ENCODE measurements at places on chromosomes 2 and 18.

DNA sequence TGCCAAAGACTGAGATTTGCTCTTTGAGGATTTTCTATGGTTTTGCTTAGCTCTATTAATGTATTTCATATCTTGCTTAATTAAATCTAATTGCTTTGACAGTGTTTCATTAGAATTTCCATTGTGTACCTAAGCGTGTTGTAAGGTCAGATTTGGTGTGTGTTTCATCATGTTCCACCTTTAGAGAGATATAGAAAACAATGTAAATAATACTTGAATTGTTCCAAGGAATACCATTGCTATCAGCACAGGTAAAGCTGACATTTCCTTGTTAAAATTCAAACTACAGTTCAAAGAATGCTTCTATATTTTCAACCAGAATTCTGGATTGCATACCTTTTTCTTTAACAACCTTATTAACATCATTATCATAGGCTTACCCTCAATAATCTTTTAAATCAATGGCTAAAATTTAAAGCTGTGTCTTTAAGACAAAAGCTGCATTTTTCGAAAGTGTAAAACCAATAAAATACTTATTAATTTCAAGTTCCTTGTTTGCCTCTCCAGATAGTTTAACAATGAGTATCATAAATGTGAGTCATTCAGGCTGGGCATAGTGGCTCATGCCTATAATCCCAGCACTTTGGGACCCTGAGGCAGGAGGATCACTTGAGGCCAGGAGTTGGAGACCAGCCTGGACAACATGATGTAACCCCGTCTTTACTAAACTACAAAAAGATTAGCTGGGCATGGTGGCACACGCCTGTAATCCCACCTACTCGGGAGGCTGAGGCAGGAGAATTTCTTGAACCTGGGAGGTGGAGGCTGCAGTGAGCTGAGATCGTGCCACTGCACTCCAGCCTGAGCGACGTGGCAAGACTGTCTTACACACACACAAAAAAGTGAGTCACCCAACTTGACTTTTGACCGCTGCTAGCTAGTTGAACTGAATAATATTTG is 188.0 kb upstream of the PKDCC start:
- DNase-seq: no peak

DNA sequence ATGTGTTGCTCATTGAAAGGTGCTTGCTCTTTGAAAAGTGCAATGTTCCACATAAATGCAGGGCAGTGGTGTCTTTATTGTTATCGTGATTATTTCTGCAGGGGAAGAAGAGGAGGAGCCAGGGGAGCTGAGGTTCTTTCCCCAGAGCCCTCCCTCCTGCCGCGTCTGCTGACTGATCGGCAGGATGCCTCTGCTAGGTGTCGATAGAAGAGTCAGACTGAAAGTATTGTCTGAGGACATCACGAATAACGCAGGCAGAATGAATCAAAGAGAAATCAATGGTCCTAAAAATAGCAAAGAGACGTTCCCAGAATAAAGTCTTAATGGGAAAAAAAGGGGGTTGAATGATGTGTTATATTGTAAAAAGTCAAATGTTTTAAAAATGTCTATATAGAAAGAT is 47.4 kb upstream of the SIX3 start:
- DNase-seq: peak; percentile 51

DNA sequence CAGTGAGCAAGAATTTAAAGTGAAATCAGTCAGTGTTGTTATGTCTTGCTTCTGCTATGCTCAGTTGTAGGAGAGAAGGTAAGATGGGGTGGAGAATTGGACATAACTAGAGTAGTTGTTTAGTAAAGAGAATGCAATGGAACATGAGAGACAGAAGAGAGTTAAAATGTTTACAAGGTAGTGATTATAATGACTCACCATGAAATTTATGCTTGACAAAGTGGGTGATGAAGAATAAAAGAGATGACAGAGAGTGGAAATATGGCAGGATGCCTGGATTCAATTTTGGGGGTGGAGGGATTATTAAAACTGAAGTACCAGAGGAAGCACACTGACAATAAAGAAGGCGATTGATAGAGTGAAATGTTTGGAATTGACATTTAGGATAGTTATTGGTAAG is 10.6 kb downstream of the SCG2 start:
- no peak for DNase-seq

DNA sequence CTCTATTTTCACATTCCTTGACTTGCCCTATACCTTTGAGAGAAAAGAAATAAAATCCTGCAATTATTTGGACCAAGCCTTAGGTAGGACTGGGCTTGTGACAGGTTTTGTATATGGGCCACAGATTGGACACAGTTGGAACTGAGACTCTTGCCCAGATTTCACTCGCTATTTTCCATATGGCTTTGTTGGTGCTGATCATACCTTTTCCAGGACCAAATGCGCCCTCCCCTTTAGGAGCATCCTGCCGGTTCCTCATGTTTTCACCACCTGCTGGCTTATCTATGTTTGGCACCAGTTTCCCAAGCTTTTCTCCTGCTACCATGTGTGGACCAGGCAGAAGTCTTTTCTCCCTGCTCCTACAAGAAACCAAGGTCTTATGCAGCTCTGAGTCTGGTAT is 494.9 kb downstream of the EPHA4 start:
- DNase-seq: no peak

DNA sequence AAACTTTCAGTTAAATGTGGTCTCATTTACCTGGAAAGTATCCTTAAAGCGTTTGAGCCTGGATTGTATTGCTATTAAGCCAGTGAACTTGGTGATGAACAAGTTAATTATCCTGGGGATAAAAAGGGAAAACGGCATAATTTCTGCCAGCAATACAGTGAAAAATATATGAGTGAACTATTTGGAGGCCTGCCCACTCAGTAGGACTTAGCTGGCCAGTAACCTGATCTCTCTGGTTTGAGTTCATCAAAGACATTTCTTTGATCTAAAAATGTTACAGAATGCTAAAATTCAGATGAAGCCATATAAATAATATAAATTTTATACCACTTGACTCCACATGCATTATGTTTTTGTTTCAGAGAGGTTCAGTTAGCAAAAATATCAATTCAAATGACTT is 241.1 kb upstream of the VWC2L start:
- no peak for DNase-seq

DNA sequence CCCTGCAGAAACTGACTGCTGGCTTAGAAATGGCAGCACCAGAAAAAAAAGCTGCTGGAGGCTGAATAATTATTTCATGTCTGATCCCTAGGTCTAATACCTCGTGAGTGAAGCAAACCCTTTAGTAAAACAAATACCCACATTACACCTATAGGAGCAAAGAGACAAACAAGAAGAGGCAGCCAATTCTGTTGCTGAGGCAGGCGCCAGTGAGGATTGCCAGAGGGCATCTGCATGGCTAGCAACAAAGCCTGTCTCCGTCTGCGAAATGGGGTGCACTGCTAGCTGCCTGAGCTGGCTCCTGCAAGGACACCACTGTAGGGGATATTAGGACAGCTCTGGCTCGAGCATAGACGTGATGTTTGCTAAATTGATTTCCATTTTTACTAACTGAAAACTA is 509.7 kb downstream of the TDRD15 start:
- DNase-seq: no peak

DNA sequence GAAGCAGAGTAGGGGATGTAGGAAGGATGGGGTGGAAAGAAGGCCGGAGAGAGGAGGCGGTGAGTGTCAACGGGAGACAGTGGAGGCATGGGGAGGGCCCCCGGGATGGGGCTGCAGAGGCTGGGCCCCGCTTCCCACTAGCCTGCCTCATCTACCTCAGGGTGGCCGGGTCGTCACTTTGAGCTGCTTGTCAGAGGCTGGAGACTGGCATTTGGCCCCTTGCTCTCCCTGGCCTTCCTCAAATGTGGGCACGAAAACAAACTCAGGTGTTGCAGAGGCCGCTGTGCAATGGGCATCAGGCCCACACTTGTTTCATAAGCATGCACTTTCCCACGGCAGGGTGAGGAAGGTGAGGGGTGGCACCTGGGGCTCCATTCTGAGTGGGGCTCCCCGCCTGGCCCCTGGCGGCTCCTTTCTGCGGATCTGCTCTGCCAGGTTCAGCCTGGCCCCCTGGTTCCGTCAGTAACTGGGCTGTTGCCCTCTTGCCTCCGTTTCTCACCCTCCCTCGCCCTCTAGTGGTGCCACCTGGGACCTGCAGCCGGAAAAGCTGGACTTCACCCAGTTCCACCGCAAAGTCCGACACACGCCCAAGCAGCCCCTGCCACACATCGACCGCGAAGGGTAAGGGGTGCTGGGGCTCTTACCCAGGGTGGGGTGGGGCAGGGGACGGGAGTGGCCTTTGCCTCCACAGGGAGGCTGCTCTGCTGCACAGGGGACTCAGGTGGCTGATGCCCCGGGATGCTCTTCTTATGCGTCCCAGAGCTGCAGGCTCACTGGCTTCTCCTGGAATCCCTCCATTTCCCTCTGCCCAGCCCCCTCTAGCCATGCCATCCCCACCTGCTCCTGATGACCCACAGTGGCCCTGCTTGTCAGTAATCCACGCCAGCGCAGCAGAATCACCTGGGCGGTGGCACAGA is 125.4 kb downstream of the CTIF start:
- peak; percentile 79 for DNase-seq

All from GM10248 (cell line).